ENCODE measurements at places on chromosomes 4 and X.

GRCh38 chrX:31236231-31236630 lies 164.4 kb upstream of the FTHL17 start:
- no peak for DNase-seq

DNA sequence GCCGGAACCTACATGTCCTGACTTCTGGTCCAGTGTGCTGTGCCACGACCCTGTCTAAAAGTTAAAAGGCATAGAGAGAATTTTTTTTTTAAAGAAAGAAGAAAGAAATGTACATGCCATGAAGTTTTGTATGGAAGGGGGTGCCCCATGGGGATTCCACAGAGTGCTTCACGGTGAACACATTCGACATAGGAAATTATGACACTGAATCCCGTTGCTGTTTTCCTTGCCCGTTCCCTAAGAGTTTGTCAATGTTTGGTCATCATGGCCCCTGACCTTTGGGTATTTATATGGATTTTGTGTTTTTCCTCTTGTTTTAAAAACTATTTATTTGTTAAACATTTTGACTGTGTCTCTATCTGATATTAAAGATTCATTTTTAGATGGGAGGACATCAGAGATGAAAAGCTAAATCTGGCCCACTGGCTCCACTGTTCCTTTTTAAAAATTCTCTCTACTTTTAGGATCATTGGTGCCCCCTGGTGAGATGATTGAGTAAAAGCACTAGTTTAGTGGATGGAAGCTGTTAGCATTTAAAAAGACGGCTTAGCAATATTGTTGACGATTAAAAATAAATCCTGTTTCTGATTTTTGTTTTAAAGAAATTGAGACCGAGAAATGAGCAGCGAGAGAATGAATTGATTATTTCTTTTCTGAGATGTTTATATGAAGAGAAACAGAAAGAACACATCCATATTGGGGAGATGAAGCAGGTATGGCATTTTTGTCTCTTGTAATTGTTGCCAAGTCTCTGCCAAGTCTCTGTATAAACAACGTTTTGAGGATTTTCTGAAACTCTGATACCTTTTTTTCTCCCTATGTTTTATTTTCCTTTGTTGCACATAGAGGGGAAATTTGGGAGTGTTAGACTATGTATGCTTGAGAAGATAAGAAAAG lies 75.0 kb downstream of the PTTG2 start:
- DNase-seq, result no peak

DNA sequence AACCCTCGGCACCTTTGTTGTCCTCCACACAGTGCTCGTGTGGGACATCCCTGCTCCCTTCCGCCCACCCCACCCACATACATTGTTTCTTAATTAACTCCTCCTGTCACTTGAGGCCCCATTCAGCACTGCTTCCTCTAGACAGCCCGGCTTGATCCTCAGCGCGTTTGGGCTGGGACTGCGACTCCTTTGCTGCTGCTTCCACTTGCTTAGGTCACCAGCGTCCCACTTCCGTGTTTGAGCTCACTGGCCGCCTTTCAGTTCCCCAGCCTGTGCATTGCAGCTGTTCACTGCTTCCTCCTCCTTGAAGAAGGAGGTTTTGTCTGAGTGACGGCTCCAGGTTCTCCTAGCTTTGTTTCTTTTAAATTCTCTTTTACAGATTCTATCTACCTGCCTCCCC lies 16.1 kb downstream of the RNF4 start:
- peak; percentile 38 for DNase-seq

DNA sequence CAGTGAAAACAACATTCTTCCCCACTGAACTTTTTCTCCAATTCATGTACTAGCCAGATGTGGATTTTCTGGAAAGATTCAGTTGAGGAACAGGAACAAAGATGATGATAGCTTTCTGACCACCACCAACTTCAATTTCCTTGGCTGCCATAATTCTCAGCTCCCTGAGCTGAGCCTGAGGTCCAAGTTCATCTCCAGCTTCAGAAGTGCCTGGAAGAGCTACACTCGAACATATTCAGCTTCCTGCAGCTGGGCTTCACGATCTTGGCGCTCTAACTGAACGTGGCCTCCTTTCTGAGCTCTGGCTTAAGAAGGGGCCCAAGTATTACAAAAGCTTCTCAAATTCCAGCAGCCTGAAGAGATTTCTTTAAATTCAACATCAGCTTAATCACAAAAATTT lies 83.9 kb downstream of the QDPR start:
- no peak for DNase-seq

- DNase-seq, result no peak
These were observed at the start of gene RS1 for GRCh38 chrX:18672008-18672407. Gene RS1 (minus strand): TSS chrX:18672108. CDS start chrX:18672068, 40 bp downstream.

DNA sequence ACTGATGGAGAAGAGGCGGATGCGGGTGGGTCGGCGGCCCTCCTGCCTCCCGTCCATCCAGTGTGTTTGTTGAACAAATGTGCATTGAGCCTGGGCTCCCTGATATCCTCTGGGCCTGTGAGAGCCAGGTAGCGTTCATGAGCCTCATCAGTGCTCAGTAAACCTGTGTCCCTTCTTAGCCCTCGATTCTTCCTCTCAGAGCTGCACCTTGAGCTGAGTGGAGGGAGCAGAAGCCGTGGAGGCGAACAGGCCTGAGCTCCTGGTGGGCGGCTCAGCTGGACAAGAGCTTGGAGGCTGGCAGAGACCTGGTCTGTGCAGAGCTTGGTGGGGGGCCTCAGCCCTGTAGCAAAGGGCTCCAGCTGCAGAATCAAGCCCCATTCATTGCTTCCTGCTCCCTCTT lies 112.1 kb downstream of the SORCS2 start:
- DNase-seq, result no peak

DNA sequence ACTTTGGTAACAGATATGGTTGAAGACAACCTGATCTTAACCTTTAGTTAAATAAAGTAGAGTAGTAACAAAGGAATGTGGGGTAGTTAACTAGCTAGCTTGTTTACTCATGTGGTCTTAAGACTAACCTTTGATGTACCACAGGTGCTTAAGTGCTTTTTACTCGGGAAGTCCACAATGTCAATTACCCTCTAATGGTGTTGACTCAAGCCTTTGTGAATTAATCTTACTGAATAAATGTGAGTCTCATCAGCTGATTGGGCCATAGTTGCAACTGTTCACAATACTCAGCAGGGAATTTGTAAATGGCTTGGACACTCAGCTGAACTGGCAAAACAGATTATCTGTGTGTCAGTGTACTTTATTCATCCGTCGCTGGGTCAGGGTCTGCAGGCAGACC lies 119.0 kb upstream of the UGT8 start:
- DNase-seq, result no peak

- no peak for DNase-seq
These were observed 745.3 kb downstream of the RPA4 start for GRCh38 chrX:97628807-97629596.

GRCh38 chrX:78650906-78651437 lies 8.2 kb downstream of the RTL3 start:
- DNase-seq, result no peak

GRCh38 chr4:118994030-118994429 lies 105.4 kb downstream of the SYNPO2 start:
- no peak for DNase-seq

DNA sequence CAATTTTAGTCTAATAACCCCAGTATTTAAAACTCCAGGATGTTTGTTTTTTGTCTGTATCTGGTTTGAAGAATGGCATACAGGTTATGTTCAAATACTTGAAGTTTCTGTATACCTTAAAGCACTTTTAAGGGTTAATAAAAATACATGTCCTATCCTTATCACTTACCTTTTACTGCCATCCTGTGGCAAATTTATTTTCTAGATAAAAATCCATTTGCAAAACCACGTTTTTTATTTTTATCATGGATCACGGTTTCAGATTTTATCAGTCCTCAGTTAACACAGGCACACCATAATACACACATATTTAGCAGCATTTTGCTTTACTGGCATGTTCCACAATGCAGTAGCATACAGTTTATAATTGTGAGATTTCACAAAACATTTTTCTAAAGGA lies 113.3 kb upstream of the H2AZ1 start:
- DNase-seq, result no peak

GRCh38 chr4:7987148-7987989 lies 47.7 kb upstream of the AFAP1 start:
- peak; percentile 72 for DNase-seq

- DNase-seq, result no peak
These were observed 481.3 kb upstream of the ADGRL3 start for GRCh38 chr4:60718874-60719273.

GRCh38 chr4:52868133-52868532 lies 6.0 kb downstream of the RASL11B start:
- DNase-seq, result no peak

All from stimulated activated CD4-positive, alpha-beta T cell treated with anti-CD3 and anti-CD28 coated beads, Interleukin-12 subunit alpha, Interleukin-12 subunit beta, amount 100 ng/mL, for 4 hours (primary cell).